Fibroblast of the conjunctiva (primary cell): ENCODE measurements at places on chromosomes 4 and X.
A peak's percentile ranks its signal among the peaks of the same experiment; 100 is the strongest.

- DNase-seq = peak; percentile 12
These were observed 822.2 kb downstream of the RPA4 start for GRCh38 chrX:97705936-97706335.

DNA sequence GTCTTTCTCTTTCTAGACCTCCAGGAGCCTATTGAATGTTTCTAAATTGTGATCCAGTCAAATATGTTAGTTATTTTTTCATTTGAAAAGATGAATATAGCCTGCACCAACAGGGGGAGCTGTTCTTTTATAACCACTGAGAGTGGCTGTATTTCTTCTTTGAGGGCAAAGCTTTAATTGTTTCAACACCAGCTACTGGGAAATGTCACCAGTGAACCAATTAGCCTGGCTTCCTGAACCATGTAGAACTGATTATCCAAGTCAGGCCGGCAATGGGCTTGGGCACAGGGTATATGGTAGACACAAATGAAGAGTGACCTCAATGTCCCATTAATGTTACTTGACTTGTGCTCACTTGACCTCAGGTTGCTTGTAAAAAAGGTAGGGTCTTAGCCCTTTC, 4.8 kb upstream of the DAPP1 start:
- DNase-seq = no peak

DNA sequence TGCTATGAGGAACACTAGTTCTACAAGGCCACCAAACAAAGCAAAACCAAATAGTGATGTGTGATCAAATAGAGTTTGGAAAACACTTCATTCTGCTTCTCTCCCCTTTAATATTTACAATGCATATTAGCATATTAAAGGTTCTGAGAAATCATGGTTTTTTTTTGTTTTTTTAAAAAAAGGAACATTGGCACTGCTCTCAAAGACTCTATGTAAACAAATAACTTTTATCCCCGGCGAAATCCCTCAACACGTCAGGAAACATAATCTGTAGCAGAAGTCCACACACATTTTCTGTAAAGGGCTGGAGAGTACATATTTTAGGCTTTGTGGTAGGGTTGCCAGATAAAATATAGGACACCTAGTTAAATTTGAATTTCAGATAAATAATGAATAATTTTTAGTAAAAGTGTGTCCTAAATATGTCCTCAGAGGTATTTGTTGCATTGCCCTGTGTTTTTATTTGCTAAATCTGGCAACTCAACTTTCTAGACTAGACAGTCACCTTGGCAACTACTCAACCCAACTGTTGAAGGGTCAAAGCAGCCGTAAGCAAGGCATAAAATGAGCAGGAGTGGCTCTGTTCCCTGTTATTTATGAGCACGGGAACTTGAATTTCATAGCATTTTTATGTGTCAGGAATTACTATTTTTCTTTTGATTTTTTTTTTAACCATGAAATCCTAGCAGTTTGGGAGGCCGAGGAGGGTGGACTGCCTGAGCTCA, 8.6 kb downstream of the SPATA4 start:
- no peak for DNase-seq

DNA sequence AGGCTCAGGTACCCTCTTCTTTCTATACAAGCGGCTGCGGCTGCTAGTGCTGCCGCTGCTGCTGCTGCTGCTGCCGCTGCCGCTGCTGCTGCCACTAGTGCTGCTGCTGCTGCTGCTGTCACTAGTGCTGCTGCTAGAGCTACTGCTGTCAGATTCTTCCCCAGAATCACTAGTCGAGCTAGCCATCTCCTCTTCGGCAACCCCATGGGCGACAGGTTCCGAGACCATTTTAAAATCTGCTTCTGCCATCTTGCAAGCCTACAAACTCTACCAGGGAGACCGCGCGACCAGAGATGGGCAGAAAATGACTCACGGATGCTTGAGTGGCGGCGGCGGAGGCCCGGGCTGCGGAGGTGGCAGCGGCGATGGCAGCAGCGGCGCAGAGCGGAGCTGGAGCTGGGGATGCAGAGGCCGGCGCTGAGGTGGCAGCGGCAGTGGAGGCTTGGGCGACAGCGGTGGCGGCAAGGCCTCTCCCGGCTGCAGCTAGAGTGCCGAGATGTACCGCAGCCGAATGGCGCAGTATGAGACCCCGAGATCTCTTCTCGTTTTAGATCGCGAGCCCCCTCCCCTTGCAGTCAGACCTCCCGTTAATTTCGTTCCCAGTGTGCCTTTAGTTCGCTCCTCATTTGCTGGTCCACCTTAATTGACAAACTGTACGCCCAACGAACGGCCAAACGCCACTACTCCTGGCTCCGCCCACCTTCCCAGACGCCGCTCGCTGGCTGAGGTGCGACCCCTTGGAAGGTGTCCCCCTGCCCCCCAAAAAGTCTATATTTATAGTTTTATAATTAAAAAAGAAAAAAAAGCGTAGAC, at the start of gene NAP1L3:
NAP1L3 (minus strand) TSS at position 523 of the 813 bp plus-strand sequence; CDS start at position 249, 274 bp downstream.
- DNase-seq = peak; percentile 59

GRCh38 chr4:821631-822030, 4.3 kb downstream of the CPLX1 start:
- no peak for DNase-seq

DNA sequence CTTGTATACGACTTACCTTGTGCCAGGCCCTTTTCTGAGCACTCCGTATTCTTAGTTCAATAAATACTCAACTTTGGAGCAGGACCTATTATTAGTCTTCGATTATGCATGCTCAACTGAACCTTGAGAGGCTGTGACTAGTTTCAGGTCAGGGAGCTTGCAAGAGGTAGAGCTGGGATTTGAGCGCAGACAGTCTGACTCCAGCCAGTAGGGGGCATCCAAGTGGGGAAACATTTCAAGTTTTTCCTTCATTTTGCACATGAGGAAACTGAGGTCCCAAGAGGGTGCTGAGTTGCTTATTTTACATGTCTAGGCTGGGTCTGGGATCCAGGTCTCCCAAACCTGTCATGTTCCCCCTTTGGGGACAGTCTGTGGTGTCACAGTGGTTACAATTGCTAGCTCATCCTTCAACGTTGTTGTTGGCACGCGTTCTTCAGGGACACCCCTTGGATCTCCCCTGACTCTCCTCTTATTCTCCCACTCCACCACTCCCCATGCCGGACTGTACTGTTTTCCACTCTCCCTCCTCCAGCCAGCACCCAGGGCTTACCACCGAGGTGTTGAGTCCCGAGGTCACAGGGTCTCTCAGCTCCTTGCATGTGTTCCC, 6.7 kb upstream of the PRICKLE3 start:
- DNase-seq = no peak

- DNase-seq = no peak
These were observed 21.6 kb upstream of the HMX1 start for GRCh38 chr4:8893227-8893623.

GRCh38 chr4:3871181-3871852, 105.1 kb downstream of the ADRA2C start:
- DNase-seq = no peak

- DNase-seq = no peak
These were observed 8.0 kb upstream of the MORC4 start for GRCh38 chrX:107008034-107008433.

DNA sequence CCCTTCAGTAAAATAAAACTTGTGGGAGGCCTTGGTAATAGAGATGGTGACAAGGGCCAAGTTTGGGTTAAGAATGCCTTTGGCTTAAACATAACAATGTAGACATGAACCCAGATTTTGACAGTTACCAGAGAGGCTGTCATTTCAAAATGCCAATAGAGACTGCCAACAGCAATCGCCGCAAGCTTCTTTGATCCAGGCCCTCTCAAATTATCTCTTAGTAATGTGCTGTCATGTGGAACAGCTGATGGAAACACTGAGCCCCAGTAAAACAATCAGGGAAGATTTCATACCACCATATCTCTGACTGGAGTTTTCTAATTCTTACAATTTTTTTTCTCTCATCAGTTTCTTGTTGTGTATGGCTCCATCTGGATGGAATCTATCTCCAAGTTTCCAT, 80.5 kb downstream of the ZNF330 start:
- DNase-seq = no peak
